Thyroid gland (tissue), 4 donors: ENCODE measurements at places on chromosomes 11 and 22. TPM values are rescaled to one million over a fixed set of nuclear protein-coding genes. Genes with fewer than 3 reads are reported as not detected.

DNA sequence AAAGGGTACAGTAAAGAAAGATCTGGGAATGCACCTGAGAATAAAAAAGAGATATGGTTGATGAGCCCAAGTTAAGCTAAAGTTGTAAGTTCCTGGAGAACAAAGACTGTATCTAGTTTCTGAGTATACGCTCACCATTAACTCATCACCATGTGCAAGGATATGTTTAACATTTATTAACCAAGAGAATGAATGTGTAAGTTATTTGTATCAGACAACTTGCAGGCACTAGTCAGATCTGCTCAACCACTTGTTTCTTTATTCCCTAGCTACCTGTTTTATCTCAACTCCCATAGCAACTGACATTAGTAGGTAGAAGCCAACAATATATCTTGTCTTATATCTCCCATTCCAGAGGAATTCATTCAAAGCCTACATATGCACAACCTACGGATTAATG, 74.9 kb upstream of the KCNA4 start:
- no peaks in the 10 kb centered on the region for H3K36me3 ChIP-seq
- no peaks in the 10 kb centered on the region for H3K27me3 ChIP-seq
- no peak overlapping the region for H3K27ac ChIP-seq
- no peaks in the 10 kb centered on the region for H3K4me1 ChIP-seq

DNA sequence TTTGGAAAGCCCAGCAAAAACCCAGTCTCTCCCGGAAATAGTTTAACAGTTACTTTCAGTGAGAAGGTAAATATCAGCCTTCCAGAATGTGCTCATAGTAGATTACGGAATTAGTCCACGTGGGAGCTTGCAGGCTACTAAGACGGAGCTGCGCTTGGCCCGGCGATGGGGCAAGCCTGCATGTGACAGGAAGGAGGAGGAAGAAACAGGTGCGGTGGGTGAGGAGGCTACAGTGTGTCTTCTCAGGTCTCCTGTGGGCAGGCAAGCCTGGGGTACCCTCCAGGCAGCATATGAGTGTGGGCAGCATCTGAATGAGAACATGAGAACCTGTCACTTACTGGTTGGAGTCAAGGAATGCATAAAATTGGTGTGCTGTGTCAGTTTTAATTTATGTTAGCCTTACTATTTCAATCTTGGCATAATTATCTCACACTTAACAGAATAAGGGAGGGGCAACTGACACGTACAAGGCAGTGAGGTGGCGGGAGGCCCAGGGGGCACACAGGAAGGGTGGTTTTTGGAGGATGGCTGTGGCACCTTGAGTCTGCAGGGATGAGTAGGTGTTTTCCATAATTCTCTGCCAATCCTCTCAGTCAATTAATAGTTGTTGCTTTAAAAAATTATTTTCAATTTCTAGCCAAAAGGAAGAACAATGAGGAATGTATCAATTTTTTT, 35.7 kb downstream of the CLMP start:
- no peaks in the 10 kb centered on the region for H3K27me3 ChIP-seq
- no peak overlapping the region for H3K4me3 ChIP-seq
- no peak overlapping the region for H3K27ac ChIP-seq
- no peak for DNase-seq

DNA sequence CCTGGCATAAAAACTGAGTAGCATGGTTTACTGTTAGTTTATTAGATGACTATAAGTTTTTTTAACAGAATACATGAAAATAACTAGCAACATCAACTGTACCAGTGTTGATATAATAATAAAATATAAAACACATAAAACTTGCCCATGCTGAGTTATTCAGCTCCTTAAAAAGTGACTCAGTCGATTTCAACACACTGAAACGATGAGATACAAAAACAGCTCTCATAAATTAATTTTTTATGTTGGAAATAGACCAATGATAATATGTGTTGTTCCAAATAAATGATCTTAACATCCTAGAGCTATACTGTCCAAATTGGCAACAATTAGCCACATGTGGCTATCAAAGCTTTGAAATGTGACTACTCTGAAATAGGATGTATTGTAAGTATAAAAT, 15.9 kb downstream of the PDGFD start:
- no peaks in the 10 kb centered on the region for H3K4me1 ChIP-seq
- no peaks in the 10 kb centered on the region for H3K27me3 ChIP-seq
- no peaks in the 10 kb centered on the region for H3K36me3 ChIP-seq
- no peak overlapping the region for H3K4me3 ChIP-seq

GRCh38 chr22:50148991-50149721, 21.4 kb upstream of the PANX2 start:
- H3K36me3 ChIP-seq, result no peaks in the 10 kb centered on the region
- H3K4me1 ChIP-seq, result no peaks in the 10 kb centered on the region
- no peak overlapping the region for H3K27ac ChIP-seq
- DNase-seq, result peak; percentile 57

- H3K36me3 ChIP-seq, result no peaks in the 10 kb centered on the region
- H3K27me3 ChIP-seq, result no peaks in the 10 kb centered on the region
- DNase-seq, result no peak
- no peak overlapping the region for H3K4me3 ChIP-seq
- H3K27ac ChIP-seq, result no peak overlapping the region
These were observed 26.5 kb upstream of the SLC22A9 start for GRCh38 chr11:63343130-63343529.

- H3K4me3 ChIP-seq, result no peak overlapping the region
- H3K4me1 ChIP-seq, result no peaks in the 10 kb centered on the region
- no peaks in the 10 kb centered on the region for H3K36me3 ChIP-seq
- no peaks in the 10 kb centered on the region for H3K27me3 ChIP-seq
- H3K27ac ChIP-seq, result no peak overlapping the region
These were observed 97.0 kb upstream of the PRR5 start for GRCh38 chr22:44604991-44605390.

DNA sequence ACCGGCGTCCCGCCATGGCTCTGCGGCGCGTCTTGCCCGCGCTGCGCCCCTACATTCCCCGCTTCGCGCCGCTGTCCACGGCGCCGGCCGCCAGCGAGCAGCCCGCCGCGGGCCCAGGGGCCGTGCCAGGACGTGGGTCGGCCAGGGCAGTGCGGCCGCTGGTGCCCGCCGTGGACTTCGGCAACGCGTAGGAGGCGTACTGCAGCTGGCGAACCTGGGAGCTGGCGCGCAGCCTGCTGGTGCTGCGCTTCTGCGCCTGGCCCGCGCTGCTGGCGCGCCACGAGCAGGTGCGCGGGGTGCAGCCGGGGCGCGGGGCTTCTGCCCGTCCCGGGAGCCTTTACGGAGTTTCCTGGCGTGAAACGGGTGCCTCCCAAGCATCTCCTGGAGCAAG, 20.1 kb downstream of the DGCR6L start:
- DNase-seq, result peak; percentile 79
- no peaks in the 10 kb centered on the region for H3K27me3 ChIP-seq
- H3K4me1 ChIP-seq, result peaks cover 5% of the 10 kb centered on the region

GRCh38 chr11:14522801-14523200, 2.6 kb upstream of the PSMA1 start:
- H3K27me3 ChIP-seq, result no peaks in the 10 kb centered on the region
- H3K4me3 ChIP-seq, result no peak overlapping the region
- H3K27ac ChIP-seq, result no peak overlapping the region
- no peak for DNase-seq
- no peaks in the 10 kb centered on the region for H3K36me3 ChIP-seq
- peaks cover 8% of the 10 kb centered on the region for H3K4me1 ChIP-seq

DNA sequence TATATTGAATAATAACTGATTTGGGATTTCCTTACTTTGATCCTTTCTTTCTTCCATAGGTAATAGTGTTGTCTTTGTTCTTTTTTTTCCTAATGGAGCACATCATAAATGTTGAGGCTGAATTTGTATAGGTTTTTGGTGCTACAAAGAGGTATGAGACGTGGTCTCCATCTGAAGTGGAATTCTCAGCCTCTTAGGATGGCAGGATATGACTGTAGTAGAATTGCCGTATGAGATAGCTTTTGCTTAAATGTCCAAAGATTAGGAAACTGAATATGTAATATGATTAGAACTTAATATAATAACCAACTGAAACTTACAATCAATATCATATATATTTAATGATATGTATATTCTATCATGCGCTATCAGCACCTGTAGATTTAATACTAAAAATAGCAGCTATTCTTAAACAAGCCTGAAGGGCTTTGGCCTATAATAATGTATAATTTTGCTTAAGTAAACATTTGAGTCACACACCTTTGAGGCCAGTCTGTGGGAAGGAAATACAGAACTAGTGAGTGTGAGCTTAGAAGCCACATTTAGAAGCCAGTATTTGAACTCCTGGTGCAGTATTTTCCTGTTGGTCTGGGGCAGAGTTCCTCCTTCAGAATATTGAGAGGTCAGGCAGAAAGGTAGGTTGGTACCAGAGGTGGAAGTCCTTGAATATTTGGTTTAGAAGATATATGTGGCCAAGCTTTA, 62.6 kb downstream of the SWAP70 start:
- H3K4me3 ChIP-seq, result no peak overlapping the region
- H3K27ac ChIP-seq, result no peak overlapping the region
- H3K27me3 ChIP-seq, result no peaks in the 10 kb centered on the region

DNA sequence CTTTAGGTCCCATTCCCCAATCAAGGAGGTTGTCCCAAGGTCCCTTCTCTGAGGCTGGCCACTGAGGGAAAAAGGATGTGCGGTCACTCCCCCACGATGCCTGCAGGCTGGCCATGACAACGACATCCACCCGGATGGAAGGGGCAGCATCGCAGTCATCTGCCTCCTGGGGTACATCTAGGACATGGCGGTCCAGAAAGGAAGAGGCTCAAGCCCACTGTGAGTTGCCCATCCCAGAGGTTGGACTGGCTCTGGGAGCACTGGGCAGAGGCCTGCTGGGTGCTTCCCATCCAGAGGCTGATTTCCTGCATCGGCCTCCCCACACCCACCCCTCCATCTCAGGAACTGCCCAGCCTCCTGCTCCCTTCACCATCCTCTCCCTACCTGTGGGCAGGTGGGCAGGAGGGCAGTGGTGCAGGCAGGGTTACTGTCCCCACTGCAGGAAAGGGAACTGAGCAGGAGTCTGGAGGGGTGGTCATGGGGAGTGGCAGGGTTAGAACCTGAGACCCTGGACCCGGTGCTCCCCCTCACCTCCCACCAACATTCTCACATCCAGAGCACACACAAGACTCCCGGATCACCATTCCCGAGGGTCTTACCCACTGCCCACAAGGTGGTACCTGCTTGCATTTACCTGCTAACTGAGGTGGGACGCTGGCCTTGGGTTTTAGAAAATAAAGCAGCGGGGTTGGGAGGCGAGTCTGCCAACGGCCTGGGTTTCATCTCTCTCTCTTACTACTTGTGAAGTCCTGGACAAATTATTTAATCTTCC, 4.4 kb downstream of the RCE1 start:
- H3K36me3 ChIP-seq, result no peaks in the 10 kb centered on the region
- peaks cover 8% of the 10 kb centered on the region for H3K4me1 ChIP-seq
- H3K27me3 ChIP-seq, result no peaks in the 10 kb centered on the region
- no peak overlapping the region for H3K4me3 ChIP-seq
- H3K27ac ChIP-seq, result no peak overlapping the region

- DNase-seq, result peak; percentile 59
- H3K4me1 ChIP-seq, result peaks cover 8% of the 10 kb centered on the region
These were observed 29.8 kb upstream of the CREB3L1 start for GRCh38 chr11:46247659-46248058.

MDK gene
- total RNA-seq, result 18.9 TPM

CNIH2 gene
- not detected for total RNA-seq

PLEKHB1 gene
- total RNA-seq, result 61.9 TPM

FGF19 gene
- not detected for total RNA-seq

NEAT1 gene
- 1,623 TPM for total RNA-seq

FBXO7 gene
- total RNA-seq, result 197 TPM

MICAL3 gene
- 45.9 TPM for total RNA-seq

APOL1 gene
- total RNA-seq, result 16.8 TPM

ACRV1 gene
- total RNA-seq, result not detected

TPP1 gene
- 97.3 TPM for total RNA-seq

CD3E gene
- total RNA-seq, result 3.5 TPM

C11orf87 gene
- total RNA-seq, result not detected

RHBDD3 gene
- total RNA-seq, result 47.2 TPM

IFTAP gene
- total RNA-seq, result 139 TPM
